GM19239 (cell line): ENCODE measurements at places on chromosomes 16 and 17.

- no peak for DNase-seq
These were observed 44.4 kb upstream of the SCNN1B start for GRCh38 chr16:23257682-23258081.

- peak; percentile 52 for DNase-seq
These were observed 30.5 kb downstream of the ITGAE start for GRCh38 chr17:3770466-3770865.

GRCh38 chr16:15653227-15653626 lies 3.2 kb downstream of the NDE1 start:
- DNase-seq: no peak

DNA sequence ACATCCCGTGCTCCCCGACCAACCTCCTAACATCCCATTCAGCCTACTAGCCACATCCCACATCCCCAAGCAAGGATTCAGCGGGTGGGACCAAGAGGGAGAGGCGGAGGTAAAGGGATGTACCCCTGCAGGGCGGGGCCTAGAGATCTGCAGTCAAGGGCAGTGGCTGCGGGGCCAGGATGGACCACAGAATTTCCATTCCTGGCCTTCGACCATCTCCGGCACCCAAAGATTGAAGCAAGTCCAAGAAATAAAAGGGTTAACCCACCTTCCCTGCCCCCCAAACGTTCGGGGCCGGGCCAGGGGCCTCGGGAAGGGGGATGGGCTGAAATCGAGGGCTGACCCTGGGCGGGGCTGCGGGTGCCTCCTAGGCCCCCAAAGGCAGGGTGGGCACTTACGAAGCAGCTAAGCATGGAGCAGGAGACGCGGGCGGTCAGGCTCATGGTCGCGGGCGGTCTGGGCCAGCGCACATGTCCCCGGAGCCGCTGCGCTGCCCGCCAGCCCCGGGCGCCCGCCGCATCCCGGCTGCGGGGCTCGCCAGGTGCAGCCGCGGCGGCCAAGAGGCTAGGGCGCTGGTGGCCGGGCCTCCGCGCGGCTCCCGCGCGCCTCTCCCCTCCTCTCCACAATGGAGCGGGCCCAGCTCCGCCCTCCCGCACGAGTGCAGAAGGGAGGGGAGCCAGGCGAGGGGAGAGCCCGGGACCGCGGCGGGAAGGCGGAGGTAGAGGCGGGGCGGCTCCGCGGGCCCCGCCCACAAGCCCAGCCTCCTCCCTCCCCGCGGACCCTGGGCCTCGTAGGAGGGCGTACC lies at the start of gene MTMR4:
Gene MTMR4, minus strand, starts transcription at position 674 of the 805 bp plus-strand sequence. Its CDS starts 231 bp downstream, at position 443.
- peak; percentile 64 for DNase-seq
